ENCODE measurements at places on chromosomes 1 and 21.

DNA sequence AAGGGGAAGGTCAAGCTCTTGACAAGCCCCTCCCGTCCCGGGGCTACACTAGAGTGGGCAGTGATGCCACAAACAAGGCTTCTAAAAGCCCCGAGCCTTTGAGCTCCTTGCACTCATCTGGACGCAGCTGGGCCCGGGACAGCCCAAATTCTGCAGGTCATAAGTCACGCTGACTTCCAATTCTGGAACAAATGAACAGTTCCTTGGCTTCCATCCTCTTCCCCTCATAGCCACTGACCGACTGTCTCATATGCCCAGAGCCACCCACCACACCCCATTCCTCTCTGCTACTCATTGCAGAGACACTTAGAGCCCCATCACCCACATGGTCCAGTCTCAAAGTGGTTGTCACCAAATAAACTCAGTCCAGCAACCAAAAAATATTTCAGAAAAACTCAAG, 32.8 kb upstream of the PRELP start:
- DNase-seq: no peak

- peak; percentile 50 for DNase-seq
Observed at GRCh38 chr1:175152006-175152652, 40.4 kb downstream of the KIAA0040 start.

GRCh38 chr1:67717876-67718275, 32.9 kb downstream of the GADD45A start:
- DNase-seq: no peak

DNA sequence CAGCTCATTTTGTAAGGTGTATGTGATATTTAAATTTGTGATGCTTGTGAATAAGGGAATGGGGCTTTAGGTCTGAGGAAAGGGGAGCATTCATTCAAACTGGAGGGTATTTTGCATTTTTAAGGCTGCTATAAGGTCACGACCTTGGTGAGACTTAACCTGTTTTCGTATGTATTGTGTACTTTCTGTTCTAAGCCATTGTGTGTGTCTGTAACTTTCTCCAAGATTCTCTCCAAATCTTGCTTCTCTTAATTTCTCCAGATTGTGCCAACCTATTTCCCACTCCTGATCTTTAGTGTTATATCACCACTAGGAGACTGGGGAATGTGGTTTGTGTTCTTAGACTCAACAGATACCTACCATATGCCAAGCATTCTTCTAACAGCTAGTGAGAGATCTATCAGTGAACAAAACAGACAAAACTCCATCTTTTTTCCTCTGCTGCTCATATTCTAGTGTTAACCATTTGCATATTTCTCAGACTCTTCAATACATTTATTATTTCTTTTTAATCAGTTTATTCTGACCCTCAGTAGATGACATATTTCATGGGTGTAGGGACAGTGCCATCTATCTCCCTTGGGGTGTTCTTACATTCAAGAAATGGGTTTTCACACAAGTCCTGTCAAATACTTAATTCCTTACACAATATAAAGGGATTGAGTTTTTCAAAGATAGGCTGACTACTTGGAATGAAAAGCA, 27.5 kb downstream of the ATP1B1 start:
- DNase-seq: peak; percentile 44

GRCh38 chr1:14787604-14788003, 189.1 kb downstream of the KAZN start:
- DNase-seq: no peak

DNA sequence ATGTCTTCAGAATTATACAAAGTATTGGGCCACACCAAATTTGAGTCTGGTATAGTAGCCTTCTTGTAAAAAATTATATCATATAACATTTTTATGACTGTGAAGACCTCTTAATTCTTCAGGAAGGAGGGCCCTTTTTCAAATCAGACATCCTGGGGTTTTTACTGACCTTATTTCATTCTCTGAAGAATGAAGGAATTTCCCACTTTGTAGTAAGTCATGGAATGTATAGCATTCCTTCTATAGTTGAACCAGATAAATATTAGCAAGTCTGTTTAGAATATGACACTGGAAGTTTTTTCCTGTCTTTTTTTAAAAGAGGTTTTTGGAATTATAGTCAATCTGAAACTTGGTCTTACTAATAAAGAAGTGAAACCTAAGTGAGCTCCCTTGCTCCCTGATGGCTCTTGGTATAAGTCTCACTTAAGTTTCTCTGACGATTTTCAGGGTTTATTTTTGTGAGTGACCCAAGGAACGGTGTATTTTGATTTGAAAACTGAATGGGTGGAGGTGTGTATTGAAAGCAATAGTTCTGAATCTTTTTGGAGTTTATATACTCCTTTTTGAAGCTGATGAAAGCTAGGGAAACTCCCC, 23.7 kb downstream of the SNX27 start:
- DNase-seq: no peak

DNA sequence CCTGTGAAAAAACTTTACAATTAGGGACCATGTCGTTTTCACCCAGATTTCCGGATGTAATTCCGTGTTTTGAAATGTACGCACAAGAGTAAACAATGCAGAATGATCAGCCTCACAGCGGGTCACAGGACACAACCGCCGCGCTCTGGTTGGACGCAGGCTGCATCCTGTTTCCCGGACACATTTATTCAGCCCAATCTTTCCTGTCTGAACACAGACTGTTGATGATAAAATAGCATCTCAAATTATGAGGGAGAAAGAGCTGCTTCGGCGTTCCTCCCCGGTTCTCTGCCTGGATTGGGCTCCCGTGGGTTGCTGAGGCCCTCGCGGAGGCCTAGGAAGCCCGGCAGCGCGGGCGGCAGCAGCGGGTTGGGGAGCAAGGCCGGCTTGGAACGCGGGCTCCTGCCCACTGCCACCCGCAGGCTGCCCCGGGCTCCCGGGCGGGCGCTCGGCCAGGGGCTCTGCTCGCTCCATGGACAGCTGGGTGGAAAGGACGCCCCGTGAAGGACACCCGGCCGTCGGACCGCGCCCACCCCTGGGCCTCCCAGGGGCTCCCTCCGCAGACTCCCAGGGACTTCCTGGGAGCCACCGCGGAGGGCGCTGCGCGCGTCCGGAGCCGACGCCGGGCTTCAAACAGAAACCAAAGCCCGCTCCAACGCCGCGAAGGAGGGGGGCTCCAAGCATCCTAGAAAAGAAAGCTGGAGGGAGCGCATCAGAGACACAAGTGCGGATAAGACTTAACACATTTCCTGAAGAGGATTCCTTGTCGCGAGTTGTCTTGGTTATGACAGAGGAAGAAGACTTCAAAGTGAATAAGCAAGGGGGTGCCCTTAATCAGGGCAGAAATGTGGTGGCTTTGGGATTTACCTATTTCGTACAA, 122.3 kb downstream of the ESRRG start:
- peak; percentile 85 for DNase-seq

GRCh38 chr21:42784276-42784675, 95.1 kb downstream of the WDR4 start:
- no peak for DNase-seq

DNA sequence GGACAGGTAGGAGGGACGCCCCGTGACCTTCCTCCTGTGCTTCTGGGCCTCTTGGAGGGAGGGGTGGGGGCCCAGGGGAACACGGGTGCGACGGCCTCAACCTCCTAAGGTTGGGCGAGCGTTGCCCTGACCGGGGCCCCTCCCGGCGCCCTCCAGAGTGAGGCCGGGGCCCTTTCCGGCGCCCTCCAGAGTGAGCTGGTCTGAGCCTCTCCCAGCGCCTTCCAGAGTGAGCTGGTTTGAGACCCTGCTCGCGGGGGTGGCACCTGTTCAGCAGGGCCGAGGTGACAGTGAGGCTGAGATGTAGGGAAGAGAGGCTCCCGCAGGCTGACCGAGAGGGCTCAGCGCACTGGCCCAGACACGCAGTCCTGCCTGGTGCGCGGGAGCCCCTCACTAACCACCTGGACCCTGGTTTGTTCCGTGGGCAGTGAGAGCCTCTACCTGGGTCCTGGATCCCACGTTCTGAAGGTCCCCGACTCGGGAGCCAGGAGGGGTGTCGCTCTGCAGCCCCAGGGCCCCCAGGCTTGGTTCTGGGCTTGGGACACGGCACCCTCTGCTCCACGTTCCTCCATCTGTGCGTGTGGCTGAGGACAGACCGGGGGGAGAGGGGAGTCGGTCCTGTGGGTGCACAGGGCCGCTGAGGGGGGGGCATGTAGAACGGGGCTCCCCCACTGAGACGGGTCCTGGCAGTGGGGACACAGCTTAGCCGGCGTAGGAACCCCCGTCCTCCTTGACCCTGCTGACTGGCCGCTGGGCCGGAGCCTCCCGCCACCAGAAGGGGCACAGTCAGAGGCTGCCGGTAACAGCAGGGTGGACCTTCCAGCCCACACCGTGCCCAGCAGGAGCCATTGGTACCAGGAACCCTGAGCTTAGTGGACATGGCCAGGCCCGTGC, 1.4 kb downstream of the COL6A1 start:
- DNase-seq: no peak

DNA sequence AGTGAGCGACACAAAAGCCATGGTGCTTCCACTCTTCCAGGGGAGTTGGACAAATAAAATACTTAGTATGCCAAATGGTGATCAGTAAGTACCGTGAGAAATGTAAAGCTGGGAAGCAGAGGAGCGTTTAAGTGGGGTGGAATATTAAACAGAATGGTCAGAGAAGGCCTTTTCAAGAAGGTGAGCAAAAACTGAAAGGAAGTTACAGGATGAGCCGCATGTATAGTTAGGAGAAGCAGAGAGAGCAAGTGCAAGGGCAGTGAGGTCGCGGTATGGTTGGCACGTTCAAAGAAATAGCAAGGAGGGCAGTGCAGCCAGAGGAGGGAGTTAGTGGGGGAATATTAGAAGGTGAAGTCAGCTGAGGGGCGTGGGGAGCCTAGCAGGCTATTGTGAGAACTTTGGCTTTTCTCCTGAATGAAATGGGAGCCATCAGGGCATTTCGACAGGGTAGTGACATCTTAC, 748 bp upstream of the ATP6V0B start:
- no peak for DNase-seq

- DNase-seq: peak; percentile 21
Observed at GRCh38 chr21:32131960-32132359, 146.9 kb downstream of the MIS18A start.

DNA sequence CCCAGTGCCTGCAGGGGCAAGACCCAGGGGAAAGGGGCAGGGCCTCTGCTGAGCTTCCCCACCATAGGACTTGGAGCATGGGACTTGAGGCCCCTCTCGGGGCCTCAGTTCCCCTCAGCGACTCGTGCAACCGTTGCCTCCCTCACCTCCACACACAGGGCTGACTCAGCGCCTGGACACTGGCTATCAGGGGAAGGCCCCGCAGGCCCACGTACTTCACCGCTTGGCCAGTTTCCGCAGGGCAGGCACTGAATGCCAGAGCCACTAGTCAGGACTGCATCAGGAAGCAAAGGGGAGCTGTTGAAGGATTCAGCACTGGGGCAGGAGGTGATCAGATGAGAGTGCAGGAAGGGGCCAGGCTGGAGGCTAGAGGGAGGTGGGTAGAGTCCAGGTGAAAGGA, 15.5 kb upstream of the FAM131C start:
- peak; percentile 80 for DNase-seq

DNA sequence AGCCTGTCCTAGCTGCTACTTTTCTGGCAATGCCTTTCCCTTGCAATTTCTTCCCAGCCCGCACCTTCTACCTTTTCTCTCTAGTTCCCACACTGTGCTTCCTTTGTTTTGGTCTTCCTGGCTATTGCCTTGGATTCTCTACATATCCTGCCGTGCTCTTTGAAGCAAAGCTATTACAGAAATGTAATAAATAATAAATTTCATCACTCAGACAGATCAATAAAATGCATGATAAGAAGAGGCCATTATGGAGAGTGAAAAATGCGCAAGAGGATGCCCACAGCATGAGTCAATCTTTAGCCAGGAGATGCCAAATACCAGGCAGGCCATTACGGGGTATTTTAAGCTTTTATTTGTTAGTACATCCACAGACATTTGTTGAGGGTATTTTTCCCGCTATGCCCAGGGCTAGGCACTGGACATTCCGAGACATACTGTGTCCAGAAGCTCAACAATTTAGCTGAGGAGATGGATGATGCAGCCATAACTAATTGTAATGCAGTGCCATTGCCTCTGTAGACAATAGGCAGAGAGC, 163.6 kb downstream of the ST6GALNAC3 start:
- no peak for DNase-seq

DNA sequence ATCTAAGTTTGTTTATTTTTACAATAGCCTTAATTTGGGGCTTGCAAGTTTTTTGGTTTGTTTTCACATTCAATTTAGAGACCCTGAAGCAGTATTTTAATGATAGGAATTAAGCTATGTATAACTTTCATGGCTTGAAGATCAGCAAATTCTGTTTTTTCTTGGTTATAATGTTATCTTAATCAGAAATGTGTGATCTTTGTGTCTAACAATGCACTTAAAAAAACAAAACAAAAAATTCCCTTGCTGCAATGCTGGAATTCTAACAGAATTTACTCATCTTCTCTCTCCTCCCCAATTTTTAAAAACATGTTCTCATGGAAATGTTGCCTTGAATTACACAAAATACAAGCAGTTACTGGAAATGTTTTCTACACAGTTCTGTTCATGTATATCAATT, 113.1 kb downstream of the OLFML2B start:
- peak; percentile 44 for DNase-seq

GRCh38 chr1:114833421-114833820, 21.2 kb upstream of the SYCP1 start:
- DNase-seq: no peak

GRCh38 chr1:41409825-41410224, 48.6 kb downstream of the FOXO6 start:
- no peak for DNase-seq

Data from fibroblast of pulmonary artery (primary cell).